Calu3 (cell line): ENCODE measurements at places on chromosomes 4 and X.

- H3K4me3 ChIP-seq, result no peak overlapping the region
- peak; percentile 72 for DNase-seq
- no peak overlapping the region for H3K27ac ChIP-seq
- peaks cover 98% of the 10 kb centered on the region for H3K27me3 ChIP-seq
- no peaks in the 10 kb centered on the region for H3K4me1 ChIP-seq
These were observed 37.2 kb downstream of the ATP2B3 start for GRCh38 chrX:153554519-153555167.

DNA sequence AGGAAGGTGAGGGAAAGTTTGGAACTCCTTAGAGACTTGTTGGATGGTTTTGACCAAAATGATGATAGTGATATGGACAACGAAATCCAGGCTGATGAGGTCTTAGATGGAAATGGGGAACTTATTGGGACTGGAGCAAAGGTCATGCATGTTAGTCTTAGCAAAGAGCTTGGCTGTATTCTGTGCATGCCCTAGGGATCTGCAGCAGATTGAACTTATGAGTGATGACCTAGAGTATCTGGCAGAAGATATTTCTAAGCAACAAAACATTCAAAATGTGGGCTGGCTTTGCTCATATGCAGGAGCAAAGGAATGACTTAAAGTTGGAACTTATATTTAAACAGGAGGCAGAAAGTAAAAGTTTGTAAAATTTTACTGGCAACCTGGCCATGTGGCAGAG, 489.3 kb upstream of the DIPK2B start:
- H3K27ac ChIP-seq, result no peak overlapping the region
- DNase-seq, result no peak
- no peaks in the 10 kb centered on the region for H3K4me1 ChIP-seq
- no peaks in the 10 kb centered on the region for H3K27me3 ChIP-seq
- H3K36me3 ChIP-seq, result no peaks in the 10 kb centered on the region

DNA sequence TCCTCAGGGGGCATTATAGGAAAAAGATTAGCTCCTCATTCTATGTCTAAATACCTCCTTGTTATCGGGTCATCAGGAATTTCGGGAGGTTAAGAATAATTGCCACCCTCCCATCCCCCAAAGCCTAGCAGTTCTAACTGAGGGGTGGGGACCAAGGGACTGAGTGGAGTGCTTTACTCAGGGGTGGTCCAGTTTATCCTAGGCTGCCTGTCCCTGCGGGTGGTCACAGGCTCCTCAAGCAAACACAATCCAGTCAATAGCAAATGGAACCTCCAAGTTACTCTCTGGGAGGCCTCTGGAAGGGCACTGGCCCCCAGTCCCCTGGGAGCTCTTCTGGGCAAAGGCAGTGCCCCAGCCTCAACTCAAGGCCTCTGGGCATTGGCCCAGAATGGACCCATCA, 6.7 kb downstream of the ELF4 start:
- H3K4me1 ChIP-seq, result peaks cover 49% of the 10 kb centered on the region
- H3K27me3 ChIP-seq, result no peaks in the 10 kb centered on the region

GRCh38 chr4:176680668-176681180, 112.0 kb downstream of the VEGFC start:
- H3K27ac ChIP-seq, result no peak overlapping the region
- DNase-seq, result no peak
- H3K4me3 ChIP-seq, result no peak overlapping the region
- H3K4me1 ChIP-seq, result no peaks in the 10 kb centered on the region
